ENCODE measurements at places on chromosomes 3 and 15.
A peak's percentile ranks its signal among the peaks of the same experiment; 100 is the strongest.

DNA sequence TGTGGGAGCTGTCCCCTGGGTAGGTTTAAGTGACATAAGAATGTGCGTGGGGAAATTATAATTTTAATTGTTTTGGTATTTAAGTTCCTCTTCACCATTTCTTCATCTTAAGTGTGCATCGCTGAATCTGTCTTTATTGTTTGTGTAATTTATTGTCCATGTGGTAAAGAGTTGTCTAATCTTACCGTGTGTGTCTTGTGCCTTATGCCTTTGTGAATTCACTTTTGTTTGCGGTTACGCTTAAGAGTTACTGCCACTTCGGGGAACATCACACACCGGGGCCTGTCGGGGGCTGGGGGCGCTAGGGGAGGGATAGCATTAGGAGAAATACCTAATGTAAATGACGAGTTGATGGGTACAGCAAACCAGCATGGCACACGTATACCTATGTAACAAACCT lies 767 bp downstream of the WDR48 start:
- DNase-seq = no peak

GRCh38 chr3:35733341-35733740 lies 94.0 kb downstream of the ARPP21 start:
- no peak for DNase-seq

GRCh38 chr15:62824111-62825015 lies 218.2 kb upstream of the TPM1 start:
- no peak for DNase-seq

GRCh38 chr15:39837454-39837853 lies 54.8 kb upstream of the FSIP1 start:
- DNase-seq = no peak

DNA sequence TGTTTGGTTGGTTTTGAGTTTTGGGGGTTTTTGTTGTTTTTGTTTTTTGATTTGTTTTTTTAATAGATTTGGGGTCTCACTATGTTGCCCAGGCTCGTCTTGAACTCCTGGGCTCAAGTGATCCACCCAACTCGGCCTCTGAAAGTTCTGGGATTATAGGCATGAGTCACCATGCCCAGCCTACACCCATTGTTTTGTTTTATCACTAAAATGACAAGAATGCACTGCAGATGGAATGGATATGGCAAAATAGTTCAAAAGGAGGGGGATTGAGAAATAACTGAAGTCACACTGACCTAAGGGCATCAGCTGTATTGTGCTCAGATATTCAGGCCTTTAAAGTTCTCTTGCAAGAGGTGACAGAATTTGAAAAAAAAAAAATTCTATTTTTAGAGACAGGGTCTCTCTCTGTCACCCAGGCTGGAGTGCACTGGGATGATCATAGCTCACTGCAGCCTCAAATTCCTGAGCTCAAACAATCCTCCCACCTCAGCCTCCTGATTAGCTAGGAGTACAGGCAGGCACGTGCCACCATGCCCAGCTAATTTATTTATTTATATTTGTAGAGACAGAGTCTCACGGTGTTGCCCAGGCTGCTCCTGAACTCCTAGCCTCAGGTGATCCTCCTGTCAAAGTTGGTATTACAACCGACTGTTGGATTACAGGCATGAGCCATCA lies 4.4 kb upstream of the RASA2 start:
- no peak for DNase-seq

DNA sequence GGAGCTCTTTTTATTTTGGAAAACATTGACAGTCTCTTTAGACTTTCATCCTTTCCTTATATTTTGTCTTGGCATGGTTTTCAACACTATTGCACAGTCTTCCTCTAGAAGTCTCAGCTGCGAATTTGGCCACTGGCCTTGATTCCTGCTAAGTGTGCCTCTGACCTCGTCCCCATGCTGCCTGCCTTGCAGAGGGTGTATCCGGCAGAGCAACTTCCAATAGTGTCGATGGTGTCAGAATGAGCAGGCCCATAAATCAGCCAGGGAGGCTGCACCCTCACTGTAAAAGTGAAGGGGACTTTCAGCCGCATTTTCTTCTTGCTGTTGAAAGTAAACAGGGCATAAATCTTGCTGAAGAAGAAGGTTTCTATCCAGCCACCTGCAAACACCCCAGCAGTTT lies 336.7 kb upstream of the TRIM42 start:
- no peak for DNase-seq

DNA sequence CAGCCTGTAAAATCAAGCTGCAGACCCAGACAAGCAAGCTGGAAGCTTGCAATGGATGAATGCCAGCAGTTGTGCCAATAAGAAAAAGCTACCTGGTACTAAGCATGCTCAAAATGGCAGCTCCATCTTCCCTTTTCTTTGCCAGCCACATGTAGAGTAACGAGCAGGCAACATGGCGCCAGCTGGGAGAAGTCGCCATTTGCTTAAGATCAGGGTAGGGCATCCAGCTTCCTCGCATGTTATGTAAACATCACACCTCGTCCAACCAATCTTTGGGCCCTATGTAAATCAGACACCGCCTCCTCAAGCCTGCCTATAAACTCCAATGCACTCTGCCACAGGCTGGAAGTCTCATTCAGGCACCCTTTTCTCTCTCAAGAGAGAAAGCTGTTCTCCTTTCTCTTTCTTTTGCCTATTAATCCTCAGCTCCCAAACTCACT lies 973.9 kb downstream of the FHIT start:
- DNase-seq = no peak

GRCh38 chr3:135779024-135779423 lies 186.5 kb upstream of the PPP2R3A start:
- DNase-seq = no peak

- DNase-seq = no peak
These were observed 276.0 kb downstream of the GBE1 start for GRCh38 chr3:81485444-81485865.

- no peak for DNase-seq
These were observed 272.5 kb downstream of the ZBTB20 start for GRCh38 chr3:114874522-114874971.

GRCh38 chr3:184360929-184361531 lies 375 bp downstream of the CLCN2 start:
- DNase-seq = no peak

GRCh38 chr3:114327665-114328064 lies 33.8 kb downstream of the TIGIT start:
- no peak for DNase-seq

DNA sequence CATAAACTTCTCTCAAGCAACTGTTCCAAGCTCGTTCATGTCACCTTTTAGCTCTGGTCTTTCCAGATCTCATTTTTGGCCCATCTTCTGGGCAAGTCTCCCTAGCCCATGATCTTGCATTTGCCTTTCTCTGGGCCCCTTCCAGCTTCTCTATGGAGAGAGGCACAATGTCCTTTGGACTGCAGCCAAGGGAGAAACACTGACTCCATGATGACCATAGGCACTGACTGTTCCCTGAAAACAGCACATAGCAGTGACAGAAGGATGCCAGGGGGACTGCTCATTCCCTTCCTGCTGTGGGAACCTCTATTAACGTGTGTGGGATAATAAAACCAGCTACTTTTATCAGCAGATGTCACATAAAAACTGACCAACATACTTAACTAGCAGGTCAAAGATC lies 60.3 kb downstream of the STRIT1 start:
- DNase-seq = no peak

GRCh38 chr15:44340410-44340809 lies 51.9 kb downstream of the GOLM2 start:
- DNase-seq = no peak

GRCh38 chr3:144241404-144241803 lies 269.8 kb downstream of the DIPK2A start:
- no peak for DNase-seq

- no peak for DNase-seq
These were observed 47.4 kb downstream of the ILDR1 start for GRCh38 chr3:121974601-121975111.

GRCh38 chr15:94400526-94401298 lies 169.4 kb downstream of the MCTP2 start:
- no peak for DNase-seq

GRCh38 chr3:184260724-184261269 lies 556 bp downstream of the CAMK2N2 start:
- DNase-seq = no peak

- no peak for DNase-seq
These were observed 66.1 kb upstream of the NDN start for GRCh38 chr15:23753248-23753647.

- DNase-seq = peak; percentile 69
These were observed 108.1 kb downstream of the KLF13 start for GRCh38 chr15:31434588-31435260.

DNA sequence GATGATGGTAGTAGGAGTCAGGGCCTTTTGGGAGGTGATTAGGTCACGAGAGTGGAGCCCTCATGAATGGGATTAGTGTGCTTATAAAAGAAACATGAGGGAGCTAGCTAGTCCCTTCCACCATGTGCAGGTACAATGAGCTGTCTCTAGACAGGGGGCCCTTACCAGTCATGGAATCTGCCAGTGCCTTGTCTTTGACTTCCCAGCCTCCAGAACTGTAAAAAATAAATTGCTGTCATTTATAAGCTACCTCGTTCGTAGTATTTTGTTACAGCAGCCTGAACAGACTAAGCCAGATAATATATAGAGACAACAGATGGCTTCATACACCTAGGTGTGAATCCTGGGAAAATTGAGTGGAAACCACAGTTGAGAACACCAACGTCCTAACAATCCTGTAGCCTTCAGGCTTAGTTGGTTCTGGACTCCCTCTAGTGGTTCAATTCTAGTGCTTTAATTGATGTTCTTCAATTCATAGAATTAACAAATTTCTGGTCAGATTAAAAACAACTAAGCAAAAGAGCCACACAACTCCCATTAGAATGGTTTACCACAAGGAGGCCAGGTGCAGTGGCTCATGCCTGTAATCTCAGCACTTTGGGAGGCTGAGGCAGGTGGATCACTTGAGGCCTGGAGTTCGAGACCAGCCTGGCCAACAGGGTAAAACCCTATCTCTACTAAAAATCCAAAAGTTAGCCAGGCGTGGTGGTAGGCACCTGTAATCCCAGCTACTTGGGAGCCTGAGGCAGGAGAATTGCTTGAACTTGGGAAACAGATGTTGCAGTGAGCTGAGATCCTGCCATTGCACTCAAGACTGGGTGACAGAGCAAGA lies 21.3 kb upstream of the GATM start:
- no peak for DNase-seq
